ENCODE measurements at places on chromosomes 12 and 14.

DNA sequence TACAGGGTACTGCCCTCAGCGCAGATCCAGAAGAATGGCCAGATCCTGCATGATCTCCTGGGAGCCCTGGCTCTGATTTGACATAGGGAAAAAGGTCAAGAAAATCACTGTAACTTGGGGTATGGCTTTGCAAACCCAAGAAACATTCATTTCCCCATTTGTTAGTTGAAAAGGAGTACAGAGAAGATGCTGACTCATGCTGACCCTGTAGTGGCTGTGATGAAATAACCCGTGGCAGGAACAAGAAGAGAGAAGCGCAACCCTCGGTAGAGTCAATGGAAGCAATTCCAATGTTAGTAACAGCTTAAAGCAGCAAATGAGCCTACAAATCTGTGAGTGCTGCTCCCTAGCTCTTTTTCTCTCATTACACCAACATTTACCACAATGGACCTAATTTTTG, 281.6 kb upstream of the NPAS3 start:
- DNase-seq = peak; percentile 82

DNA sequence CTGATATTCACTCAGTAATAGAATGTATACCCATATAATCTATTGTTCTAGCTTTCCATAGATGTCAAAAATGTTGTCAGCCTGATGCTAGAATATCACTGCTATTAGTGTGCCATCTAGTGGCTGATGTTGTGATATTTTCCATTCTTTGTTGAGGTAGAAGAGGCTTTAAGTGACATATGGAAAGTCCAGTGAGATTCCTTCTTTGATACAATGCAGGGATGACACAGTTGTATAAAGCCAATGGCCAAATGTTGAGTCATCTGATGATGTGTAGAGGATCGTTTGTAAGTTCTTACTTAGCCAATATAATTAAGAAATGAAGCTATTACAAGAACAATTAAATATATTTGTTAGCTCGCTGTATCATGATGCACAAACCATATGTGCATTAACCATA, 58.1 kb upstream of the PCED1B start:
- peak; percentile 91 for DNase-seq

GRCh38 chr14:75059642-75060041, 4.2 kb downstream of the ACYP1 start:
- peak; percentile 75 for DNase-seq

DNA sequence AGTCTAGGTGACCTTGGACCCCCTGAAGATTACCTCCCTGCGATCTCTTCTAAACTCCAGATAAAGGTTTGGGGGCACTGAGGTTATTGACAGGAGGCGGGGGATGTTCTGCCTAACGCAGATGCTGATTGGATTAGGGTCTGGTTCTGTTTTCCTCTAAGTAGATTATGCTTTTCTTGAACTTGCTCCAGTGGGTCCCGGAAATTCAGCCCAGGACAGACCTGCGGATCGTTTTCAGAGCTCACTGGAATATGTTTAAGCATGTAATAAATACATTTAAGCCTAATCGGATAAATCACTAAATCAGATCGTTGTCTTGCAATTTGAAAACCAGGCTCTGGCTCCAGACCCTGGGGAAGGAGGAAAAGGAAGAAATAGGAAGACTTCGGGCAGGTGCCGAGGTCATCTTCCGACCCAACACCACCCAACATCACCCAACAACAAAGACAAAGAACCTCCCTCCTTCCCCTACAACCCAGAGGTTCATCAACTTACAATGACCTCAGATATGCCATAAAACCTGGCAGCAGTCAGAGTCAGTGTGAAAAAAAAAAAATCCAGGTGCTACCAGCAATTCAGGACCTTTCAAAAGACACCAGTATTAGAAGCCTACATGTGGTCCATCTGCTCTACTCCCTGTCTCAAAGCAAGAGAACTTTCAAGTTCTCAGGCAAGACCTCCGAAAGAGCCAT, 148.4 kb downstream of the KSR2 start:
- DNase-seq = no peak

GRCh38 chr12:59627582-59627981, 31.8 kb downstream of the SLC16A7 start:
- DNase-seq = no peak

GRCh38 chr12:79635676-79636075, 55.1 kb downstream of the PAWR start:
- peak; percentile 35 for DNase-seq

- DNase-seq = no peak
These were observed 2.0 kb upstream of the CPNE8 start for GRCh38 chr12:38907201-38907923.

DNA sequence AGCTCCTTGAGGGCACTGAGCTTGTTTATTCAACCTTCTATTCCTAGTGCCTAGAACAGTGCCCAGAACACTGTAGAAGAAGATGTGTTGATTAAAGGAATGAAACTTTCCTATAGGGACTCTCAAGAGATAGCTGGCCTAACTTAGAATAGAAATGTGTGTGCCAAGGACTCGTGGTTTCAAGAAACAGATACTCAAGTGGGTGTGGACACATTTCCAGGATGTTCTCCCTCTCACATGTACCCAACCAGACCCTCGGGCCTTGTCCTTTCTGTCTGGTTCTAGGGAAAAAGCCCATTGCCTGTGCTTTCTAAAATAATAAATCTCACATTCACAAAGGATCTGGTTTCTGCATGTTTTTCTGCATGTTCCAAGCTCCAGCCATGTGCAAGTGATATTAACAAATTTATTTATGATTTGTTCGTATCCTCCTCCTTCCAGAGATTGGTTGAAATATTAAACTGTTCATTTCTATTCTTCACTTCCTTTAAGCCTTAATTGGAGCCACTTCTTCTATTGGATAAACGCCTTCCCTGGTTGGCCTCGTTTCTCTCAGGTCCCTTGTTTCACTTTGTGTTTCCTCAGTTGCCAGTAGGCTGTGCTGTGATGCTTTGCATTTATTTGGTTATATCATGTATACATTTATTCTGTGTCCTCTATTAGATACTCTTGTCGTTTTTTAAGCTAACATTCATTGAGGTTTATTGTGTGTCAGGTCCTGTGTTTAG, 89.8 kb downstream of the CRADD start:
- peak; percentile 78 for DNase-seq

DNA sequence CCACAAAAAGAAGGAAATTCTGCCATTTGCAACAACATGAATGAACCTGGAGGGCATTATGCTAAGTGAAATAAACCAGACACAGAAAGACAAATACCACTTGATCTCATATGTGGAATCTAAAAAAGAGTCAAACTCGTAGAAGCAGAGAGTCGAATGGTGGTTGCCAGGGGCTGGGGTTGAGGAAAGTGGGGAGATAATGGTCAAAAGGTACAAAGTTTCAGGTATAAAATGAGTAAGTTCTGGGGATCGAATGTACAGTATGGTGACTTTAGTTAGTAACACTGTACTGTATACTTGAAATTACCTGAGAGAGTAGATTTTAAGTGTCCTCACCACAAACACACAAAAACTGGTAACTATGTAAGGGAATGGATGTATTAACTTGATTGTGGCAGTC, 129.4 kb downstream of the PPM1H start:
- no peak for DNase-seq

DNA sequence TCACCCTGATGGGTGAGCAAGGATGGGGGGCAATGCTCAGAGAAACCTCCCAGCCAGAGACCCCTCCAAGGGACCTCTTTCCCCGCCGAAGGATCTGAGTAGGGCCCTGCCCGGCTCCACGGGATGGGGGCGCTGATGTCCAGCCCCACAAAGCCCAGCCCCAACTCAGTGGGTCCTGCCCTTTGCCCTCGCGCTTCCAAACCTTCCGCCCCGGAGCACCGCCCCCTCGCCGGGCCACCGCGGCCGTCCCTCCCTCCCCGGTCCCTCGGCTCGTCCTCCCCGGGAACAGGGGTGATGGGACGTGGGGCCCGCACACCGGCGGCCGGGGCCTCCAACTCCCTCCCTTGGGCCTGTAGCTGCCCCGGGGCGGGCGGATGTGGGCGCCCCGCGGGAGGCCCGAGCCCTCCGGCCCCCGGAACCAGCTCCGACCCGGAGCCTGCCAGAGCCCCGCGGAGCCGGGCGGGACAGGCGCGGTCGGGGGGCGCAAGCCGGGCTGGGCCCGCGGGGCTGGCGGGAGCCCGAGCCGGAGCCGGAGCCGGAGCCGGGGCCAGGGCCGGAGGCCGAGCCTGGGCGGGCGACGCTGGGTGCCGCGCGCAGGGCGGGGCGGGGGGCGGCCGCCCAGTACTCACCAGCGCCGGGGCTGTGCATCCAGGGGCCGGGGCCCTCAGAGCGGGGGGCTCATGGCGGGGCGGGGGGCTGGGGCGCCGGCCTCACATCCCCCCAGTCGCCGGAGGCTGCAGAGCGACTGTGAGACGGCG, 386 bp downstream of the HDAC7 start:
- no peak for DNase-seq

DNA sequence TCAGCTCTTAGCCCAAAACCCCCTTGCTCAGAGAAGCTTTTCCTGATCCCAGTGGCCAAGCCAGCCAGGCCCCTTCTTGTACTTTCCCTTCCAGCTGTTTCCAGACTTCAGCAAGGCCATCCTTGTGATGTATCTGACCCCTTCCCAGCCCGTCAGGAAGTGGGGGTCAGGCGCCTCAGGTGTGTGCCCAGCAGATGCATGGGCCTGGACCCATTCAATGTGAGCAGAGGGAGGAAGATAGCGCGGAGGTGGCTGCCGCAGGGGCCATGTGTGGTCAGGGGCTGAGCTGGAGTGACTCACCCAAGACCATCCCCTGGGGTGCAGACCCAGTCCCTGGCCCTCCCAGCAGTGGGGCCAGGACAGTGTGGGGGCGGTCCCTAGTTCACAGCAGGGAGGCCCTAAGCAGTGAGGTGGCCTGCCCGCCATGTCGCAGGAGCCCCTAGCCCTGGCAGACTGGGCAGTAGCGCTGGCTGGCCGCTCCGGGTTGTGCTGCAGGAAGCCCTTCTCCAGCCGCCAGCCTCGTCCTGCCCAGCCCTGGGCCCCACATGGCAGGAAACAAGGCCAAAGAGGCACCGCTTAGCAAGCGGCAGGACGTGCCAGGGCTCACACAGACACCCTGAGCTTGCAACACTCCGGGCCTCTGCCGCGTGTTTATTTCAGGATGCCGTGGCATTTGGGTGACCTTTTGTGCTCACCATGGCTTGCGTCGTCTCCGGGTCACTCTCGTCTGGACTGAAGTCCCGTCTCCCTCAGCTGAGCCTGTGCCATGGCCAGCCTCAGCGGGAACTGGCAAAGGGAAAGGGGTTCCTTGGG, 12.0 kb downstream of the ADSS1 start:
- peak; percentile 16 for DNase-seq

GRCh38 chr12:4780641-4781611, 60.7 kb downstream of the GALNT8 start:
- DNase-seq = no peak

DNA sequence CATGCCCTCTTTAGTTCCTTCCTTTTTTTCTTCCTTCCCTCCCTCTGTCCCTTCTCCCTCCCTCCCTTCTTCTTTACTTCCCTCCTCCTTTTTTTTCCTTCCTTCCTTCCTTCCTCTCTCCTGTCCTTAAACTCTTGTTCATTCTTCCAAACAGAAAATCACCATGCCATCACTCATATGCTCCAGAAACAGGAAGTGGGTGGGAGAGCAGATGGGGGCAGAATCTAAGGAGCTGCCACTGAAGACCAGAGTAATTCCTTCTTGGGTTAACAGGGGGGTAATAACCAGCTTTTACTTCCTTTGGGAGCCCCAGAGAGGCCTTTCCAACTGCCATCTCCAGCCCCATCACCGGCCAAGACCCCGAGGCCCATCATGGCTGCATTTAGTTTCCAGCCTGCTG, 51.2 kb downstream of the SVOP start:
- DNase-seq = no peak

- DNase-seq = no peak
These were observed 131.7 kb upstream of the ATP2B1 start for GRCh38 chr12:89840162-89840922.

- DNase-seq = no peak
These were observed 135.1 kb downstream of the DERA start for GRCh38 chr12:16046266-16046665.

DNA sequence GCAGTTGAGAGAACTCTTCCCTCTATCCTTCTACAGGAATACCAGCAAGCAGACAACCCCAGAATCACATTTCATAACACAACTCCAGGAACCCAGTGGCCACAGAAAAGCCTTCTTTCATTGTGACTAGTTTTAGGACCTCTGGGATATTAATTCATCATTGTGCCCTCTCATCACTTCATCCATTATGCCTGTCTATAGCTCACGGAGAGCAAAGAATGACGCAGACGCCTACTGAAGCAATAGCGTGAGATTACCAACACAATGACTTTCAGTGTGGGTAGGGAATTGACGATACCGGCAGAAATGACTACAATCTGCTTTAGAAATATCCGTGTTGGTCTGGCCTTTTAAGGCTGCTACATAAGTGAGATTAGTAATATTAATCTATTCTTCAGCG, 158.1 kb upstream of the FOXG1 start:
- DNase-seq = no peak

- DNase-seq = no peak
These were observed 23.4 kb downstream of the CLEC2D start for GRCh38 chr12:9692909-9693308.

- DNase-seq = no peak
These were observed 289.5 kb upstream of the FAR2 start for GRCh38 chr12:28859551-28859950.

- no peak for DNase-seq
These were observed 13.7 kb downstream of the CFAP54 start for GRCh38 chr12:96502949-96503532.

DNA sequence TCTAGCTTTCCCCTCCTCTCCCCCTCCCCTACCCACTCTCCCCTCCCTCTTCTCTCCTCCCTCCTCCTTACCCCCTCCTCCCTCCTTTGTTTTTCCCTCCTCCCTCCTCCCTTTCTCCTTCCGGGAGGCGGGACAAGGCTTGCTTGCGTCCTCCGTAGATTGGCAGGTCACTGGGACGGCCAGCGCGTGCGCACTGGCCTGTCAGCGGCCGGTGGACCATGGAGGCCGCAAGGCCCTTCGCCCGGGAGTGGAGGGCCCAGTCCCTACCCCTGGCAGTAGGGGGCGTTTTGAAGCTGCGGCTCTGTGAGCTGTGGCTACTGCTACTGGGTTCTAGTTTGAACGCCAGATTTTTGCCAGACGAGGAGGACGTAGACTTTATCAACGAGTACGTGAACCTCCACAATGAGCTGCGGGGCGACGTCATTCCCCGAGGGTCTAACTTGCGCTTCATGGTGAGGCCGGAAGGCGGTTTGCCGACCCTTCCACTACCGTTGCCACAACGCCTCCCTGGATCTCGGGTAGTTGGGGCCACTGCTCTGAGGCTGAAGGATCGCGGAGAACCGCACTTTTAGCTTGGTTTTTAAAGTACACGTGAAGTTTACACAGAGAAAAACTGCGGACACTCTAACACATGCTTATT, at the start of gene GLIPR1L2:
Gene GLIPR1L2 (plus strand): TSS at position 191 of the 640 bp plus-strand sequence. CDS start 28 bp downstream, at position 219.
- peak; percentile 98 for DNase-seq

DNA sequence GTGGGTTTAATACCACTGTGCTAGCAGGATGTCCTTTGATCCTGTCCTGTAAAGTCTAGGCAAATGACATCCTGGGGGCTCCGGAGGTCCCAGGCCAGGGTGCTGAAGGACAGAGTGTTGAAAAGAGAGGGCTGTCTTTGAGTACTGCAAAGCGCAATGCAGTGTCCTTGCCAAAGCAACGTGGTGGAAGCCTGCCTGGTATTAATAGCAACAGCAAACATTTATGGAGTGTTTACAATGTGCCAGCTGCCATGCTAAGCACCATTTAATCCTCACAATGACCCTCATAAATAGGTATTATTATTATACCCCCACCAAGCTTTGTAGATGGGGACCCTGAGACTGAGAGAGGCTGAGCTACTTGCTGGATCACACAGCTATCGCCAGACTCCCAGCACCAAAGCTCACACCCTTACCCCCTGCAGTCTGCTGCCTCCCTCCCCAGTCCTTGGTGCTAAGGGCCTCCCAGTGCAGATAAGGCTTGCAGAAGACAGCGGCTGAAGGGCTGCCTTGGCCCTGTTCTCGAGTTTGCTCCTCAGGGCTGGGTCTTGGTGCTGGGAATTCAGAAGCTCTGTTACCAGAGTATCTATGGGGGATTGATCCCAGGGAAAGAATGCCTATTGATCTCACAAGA, 427.7 kb downstream of the FUT8 start:
- DNase-seq = no peak

Measured in fibroblast of skin of abdomen (primary cell).